ENCODE measurements at places on chromosomes 11 and 22.

- no peak for DNase-seq
Measured at GRCh38 chr11:18849406-18849805, 57.8 kb upstream of the PTPN5 start.

GRCh38 chr11:133058501-133058900 is 473.8 kb downstream of the OPCML start:
- no peak for DNase-seq

- DNase-seq = no peak
Measured at GRCh38 chr11:83663446-83663845, 377.3 kb upstream of the CCDC90B start.

DNA sequence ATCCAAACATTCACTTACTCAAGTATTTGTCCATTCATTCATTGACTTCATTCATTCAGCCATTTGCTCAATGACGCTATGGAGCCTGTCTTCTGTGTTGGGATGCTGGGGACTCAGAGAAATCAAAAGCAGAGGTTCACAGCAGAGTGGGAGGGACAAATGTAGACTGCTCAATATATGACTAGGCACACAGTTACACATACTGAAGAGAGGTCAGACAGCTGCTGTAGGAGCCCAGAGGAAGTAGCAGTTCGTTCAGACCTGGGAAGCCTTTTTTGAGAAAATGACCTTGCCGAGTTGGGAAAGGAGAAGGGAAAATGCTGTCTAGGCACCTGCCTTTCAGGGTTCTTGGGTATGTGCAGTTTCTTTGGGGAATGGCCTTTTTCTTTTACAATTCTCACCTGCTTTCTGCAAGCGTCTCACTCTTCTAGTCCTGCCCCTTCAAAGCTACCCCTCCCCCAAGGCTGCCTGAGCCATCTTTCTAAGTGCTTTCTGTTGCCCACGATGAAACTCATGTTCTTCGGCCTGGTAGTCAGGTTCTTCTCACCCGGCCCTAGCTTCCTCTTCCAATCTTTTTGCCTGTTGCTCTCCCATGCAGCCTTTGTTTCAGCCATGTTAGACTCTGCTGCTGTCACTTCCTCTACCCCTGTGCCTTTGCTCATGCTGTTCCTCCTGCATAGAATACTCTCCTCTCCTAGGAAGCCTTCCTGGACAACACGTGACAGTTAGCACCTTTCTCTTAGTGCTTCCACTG is 4.2 kb upstream of the UVRAG start:
- DNase-seq = peak; percentile 40

GRCh38 chr11:72750086-72750485 is 2.1 kb downstream of the ARAP1 start:
- DNase-seq = no peak

Data from Peyer's patch (tissue), 4 donors.